ENCODE measurements at places on chromosomes 2 and 18. TPM values are rescaled to one million over a fixed set of nuclear protein-coding genes. Genes with fewer than 3 reads are reported as not detected.

ASB18 gene
- not detected for total RNA-seq

EN1 gene
- total RNA-seq = not detected

CYP27A1 gene
- 9.3 TPM for total RNA-seq

PXDN gene
- total RNA-seq = 166 TPM

VWA3B gene
- total RNA-seq = not detected

LRRTM1 gene
- total RNA-seq = 1.2 TPM

NAPG gene
- 25.8 TPM for total RNA-seq

LCT gene
- total RNA-seq = not detected

CTAGE1 gene
- not detected for total RNA-seq

BBS5 gene
- total RNA-seq = 1.6 TPM

SP140 gene
- 0.16 TPM for total RNA-seq
